ENCODE measurements at places on chromosomes 6 and 20.

DNA sequence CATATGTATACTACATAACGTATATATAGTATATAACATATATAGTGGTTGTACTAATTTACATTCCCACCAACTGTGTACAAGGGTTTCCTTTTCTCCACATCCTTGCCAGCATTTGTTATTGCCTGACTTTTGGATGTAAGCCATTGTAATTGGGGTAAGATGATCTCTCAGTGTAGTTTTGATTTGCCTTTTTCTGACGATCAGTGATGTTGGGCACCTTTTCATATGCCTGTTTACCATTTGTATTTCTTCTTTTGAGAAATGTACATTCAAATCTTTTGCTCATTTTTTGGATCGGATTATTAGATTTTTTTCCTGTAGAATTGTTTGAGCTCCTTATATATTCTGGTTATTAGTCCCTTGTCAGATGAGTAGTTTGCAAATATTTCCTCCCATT, 11.4 kb downstream of the SYNJ2 start:
- no peak for DNase-seq

GRCh38 chr6:83879746-83880145, 20.3 kb downstream of the CYB5R4 start:
- no peak for DNase-seq

- no peak for DNase-seq
Measured at GRCh38 chr6:161663682-161664081, 389.8 kb upstream of the AGPAT4 start.

GRCh38 chr6:61679625-61680024, 606.4 kb downstream of the KHDRBS2 start:
- DNase-seq: no peak

- DNase-seq: no peak
Measured at GRCh38 chr6:106490436-106490835, 129.9 kb downstream of the CRYBG1 start.

- DNase-seq: no peak
Measured at GRCh38 chr6:52330470-52330869, 31.5 kb upstream of the PAQR8 start.

DNA sequence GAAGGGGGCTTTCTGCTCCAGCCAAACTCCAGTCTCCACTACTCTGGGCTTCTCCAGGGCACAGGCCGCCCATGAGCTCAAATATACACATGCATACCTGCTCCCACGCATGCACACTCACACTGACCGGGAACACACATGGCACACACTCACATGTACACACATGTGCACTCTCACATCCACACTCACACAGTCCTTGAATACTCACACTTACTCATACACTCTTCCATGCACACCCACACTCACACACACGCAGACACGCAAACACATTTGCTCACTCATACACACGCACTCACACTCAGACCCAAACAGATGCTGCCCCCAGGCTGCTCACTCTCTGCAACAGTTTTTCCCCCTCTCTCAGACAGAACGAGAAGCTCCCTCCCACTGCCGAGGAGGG, 7.0 kb downstream of the GDAP1L1 start:
- DNase-seq: no peak

DNA sequence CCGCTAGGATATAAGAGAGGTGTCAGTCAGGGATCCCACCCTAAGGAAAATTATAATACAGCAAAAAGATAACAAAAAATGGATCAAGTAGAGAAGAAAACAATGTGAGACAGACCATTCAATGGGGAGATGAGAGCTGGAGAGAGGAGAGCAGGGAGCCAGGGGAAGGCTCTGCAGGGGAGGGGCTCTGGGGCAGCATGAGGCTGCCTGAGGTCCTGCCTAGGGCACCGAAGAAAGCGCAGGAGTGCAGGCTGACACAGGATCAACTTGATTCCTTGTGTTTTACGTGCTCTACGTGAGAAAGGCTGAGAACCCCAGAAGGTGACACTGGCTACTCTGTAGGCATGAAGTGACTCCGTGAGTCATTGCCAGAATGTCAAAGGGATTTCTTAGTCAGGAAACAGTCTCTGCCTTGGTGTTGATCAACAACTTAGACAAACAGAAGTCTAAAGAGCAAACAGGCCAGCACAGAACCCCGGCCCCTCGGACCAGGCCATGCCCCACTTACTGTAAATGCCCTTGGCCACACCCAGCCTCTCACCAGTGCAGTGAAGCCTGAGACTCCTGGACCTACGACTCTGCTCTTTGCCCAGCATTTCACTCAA, 290.1 kb upstream of the PRDM1 start:
- DNase-seq: peak; percentile 30

DNA sequence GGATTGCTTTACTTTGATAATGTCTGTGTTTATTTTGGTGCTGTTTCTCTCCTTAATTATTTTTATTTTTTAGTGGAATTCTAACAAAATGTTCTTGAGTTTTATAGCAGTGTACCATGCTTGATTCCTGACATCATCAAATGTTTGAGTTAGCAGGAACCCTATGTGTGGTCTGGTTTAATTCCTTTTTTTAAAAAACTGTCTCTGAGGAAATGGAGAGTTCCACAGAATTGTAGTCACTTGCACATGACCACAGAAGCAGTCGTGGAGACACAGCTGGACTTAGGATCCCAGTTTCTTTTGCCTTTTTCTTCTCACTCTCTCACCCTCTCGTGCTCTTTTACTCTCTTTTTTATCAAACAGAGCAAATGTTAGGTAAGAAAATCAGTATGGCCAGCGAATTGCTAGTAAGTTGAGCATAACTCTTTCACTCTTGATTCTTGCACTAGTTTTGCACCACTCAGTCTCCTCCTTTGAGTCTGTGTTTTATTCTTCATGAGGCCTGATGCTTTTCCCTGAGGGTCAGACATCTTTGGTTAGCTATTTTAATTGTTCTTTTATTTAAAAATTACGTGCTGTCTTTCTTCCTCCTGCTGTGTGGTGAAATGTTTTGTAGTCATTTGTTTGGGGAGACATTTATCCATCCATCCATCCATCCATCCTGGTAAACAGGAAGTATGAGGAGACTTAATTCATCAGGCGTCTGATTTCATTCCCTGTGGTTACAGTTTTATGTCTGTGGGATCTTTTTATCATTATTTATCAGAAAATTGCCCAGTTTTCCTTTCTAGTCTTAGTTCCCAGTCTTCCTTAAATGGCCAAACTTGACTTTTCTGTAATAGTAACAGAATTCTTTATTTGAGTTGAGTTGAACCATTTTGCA, 83.0 kb downstream of the SCAF8 start:
- no peak for DNase-seq

- DNase-seq: no peak
Measured at GRCh38 chr6:30167101-30167500, 3.8 kb downstream of the TRIM15 start.

DNA sequence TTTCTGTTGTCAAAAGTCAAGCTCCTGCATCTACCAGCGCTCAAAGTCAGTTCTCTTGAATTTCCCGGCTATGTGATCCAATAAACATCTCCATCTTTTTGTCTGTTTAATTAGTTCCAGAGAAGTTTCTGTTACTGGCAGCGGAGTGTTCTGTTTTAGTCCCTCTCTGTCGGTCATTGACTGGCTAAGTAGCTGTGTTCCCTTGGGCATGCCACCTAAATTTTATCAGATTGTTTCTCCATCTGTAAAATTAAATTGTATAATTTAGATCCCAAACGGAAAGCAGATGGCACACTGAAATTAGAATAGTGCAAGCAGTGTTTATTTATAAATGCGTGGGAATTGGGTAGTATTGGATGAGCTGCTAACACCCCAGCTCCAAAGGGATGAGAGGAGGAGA, 29.7 kb upstream of the PRL start:
- DNase-seq: no peak

- no peak for DNase-seq
Measured at GRCh38 chr6:118739696-118740353, 88.4 kb upstream of the CEP85L start.

- DNase-seq: peak; percentile 19
Measured at GRCh38 chr6:39005774-39006173, 42.8 kb upstream of the GLP1R start.

- no peak for DNase-seq
Measured at GRCh38 chr20:37328149-37328945, 17.6 kb upstream of the SRC start.

- no peak for DNase-seq
Measured at GRCh38 chr6:33290459-33290858, 1.1 kb downstream of the PFDN6 start.

- DNase-seq: no peak
Measured at GRCh38 chr6:52049252-52050050, 38.0 kb downstream of the PKHD1 start.

DNA sequence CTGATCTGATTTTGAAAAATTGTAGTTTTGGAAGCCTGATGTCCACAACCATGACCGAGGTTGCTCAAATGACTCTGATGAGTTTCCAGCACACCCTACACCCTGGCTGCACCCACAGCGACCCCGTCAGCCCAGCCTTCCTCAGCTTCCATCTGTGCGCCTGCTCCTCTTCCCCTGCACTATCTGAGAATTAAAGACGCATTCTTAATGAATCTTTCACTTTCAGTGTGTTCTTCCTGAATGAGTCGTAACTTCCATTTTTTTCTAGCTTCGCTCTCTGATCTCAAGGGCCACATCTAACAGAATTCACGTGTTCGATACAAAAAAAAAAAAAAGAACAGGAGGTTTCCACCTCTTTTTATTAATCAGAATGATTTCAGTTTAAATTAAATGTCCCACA, 21.3 kb upstream of the RREB1 start:
- no peak for DNase-seq

DNA sequence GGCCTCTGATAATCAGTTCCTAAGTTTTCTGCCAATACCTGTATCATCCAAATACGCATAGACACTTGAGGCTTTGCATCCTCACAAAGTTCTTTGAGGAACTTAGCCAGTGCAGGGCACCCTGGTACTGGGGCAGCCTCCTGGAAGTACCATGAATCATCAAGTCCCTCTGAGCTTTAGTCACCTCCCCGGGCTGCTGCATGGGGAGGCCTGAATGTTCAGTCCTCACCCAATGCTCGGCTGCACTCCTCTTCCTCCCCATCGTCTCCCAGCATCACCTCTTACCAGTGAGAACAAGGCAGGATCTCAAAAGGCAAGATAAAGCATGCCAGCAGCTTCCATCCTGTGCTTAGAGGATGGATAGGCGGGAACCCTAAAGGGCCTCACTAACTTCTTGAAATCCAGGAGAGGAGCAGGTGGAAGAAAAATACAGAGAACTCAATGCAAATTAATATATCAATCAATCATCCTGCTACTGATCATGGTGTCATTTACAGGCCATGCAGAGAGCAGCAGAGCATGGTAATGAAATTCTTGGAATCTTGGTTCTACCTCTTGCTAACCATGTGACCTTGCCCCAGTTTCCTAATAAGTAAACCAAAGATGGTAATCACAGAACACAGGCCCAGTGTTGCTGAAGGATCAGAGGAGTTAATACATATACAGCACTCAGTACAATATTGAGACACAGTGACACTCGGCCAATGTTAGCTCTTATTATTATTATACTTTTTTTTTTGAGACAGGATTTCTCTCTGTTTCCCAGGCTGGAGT, 4.7 kb upstream of the CCN6 start:
- DNase-seq: no peak

- DNase-seq: no peak
Measured at GRCh38 chr6:88301888-88302768, 136.0 kb upstream of the CNR1 start.

DNA sequence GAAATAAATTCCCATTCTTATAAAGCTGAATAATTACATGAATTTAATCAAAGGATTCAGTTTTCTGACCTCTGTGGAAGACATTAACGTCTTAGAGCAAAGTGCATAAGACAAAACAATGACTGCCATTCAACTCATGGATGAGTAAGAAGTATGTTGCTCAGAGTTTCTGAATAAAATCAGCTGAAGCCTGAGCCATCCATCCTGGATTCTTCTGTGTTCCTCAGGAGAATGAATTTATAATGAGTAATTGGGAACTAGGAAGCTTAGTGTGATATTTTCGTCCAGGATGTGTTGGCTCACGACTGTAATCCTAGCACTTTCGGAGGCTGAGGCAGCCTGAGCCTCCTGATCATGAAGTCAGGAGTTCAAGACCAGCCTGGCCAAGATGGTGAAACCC, 62.8 kb downstream of the PERP start:
- no peak for DNase-seq

DNA sequence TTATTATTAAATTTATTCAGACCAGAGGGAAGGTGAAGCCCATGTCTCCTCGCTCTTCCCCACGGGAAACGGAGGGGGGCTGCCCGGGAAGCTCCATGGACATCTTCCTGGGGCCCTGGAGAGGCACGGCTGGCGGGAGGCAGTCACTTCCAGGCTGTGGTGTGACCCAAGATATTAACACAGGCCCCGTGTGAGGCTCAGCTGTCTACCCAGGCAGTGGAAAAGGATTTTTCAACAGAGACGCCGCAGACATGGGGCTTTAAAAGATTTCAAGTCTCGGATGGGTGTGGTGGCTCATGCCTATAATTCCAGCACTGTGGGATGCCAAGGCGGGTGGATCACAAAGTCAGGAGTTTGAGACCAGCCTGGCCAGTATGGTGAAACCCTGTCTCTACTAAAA, 117.9 kb downstream of the ERMARD start:
- no peak for DNase-seq

DNA sequence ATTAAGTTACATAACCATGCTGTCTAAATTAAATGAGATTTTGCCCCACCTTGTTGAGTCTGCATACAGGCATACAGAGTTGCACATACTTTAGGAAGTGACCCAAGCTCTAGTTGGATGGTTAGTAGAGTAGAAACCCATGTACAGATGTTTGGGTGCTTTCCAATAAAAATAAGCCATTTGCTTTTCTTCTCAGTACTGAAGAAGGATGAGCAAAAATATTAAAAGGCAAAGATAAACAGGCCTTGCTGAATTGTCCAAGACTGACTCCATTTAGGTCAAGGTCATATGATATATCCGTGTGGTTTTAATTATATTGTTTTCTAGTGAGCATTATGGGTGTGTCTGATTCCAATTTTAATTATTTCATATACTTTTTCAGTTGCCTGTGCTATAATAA, 589.4 kb downstream of the RFPL4B start:
- DNase-seq: no peak

DNA sequence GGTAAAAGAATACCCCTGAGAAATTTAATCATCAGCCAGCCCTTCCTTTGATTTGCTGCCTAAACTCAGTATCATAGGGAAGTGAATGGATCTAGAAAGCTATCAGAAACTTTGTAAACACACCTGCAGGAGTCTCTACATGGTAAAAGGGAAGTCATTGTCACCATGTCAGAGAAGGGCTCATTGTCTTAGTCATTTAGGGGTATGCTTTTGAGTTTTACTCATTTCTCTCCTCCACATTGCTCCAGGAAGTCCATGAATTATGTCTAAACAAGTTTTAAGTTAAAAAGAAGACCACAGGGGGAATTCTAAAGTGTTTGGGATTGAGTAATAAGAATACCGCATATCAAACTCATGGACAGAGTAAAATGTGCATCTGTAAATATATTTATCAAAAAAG, 2.5 kb downstream of the SLC17A1 start:
- DNase-seq: no peak
